ENCODE measurements at places on chromosomes 12 and 14.

DNA sequence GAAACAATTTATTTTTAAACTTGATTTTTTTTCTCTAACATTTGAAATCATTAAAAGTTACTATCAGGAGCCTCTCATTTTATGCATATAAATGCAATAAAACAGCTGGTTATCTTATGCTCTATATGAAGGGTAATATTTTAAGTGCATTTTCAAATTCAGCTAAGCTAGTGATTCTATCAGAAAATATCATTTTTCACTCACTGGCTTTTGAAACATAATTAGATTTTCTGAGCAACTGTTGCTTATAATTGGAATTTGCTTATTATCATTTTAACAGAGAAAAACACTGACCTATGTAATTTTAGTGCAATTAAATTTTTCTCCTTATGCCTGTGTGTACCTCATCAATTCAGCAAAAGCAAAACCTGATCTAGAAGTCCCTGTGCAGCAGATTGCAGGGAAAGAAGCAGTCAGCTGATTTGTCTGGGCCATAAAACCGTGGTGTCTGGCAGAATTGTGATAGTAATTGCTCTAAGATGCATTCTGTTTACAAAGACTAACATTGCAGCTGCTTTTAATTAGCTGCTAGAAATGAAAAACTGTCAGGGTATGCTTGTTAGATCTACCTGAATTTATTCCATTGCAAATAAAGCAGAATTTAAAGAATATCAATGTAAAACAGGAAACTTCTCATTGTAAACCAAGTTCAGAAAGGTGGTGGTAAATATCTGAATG, 75.0 kb downstream of the BICD1 start:
- DNase-seq, result no peak

DNA sequence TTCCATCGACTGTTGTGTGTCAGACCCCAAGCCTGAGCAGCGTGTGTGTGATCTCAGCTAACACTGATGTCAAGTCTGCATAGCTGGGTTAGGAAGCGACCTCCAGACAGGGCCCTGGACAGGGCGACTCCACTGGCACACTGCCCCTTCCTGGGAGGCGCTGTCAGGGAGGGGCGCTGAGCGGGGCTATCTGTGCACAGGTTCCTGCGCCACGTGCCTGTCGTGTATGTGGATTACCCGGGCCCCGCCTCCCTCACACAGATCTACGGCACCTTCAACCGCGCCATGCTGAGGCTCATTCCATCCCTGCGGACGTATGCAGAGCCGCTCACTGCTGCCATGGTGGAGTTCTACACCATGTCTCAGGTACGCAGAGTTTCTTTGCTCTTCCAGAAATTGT, 53.9 kb downstream of the DYNC1H1 start:
- DNase-seq, result no peak

GRCh38 chr12:53069621-53070410, 9.4 kb downstream of the SPRYD3 start:
- no peak for DNase-seq

GRCh38 chr14:30708157-30708556, 86.0 kb downstream of the SCFD1 start:
- no peak for DNase-seq

GRCh38 chr14:73759183-73759713, 45.1 kb upstream of the PNMA1 start:
- DNase-seq, result peak; percentile 53

GRCh38 chr12:104632724-104633201, 176.0 kb downstream of the CHST11 start:
- DNase-seq, result no peak

GRCh38 chr14:48261436-48261835, 586.0 kb upstream of the MDGA2 start:
- DNase-seq, result no peak

GRCh38 chr14:104263675-104264358, 125.4 kb downstream of the KIF26A start:
- no peak for DNase-seq

DNA sequence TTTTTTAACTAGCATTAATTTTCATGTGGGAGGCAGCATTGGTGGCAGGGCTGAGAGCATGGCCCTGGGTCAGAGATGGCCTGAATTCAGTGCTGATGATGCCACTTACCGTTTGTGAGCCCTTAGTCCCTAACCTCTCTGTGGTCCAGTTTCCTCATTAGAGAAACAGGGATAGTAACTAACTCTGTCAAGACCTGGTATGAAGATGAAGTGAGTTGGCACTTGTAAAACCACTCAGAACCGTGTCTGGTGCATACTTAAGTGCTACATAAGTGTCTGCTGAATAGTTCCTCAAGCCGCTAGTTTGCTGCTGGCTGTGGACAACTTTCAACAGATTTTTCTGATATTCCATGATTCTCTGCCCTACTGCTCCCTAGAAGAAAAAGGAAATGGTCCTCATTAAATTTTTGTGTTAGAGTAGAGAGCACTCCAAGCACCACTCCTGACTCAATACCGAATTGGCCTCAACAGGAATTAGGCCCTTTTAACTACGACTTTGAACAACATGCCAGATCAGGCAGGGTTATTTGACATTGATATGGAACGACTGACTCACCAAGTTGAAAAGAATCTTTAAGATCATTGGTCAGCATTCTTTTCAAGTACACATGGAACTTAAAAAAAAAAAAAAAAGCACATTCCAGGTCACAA, 250.2 kb downstream of the ANO2 start:
- DNase-seq, result no peak

DNA sequence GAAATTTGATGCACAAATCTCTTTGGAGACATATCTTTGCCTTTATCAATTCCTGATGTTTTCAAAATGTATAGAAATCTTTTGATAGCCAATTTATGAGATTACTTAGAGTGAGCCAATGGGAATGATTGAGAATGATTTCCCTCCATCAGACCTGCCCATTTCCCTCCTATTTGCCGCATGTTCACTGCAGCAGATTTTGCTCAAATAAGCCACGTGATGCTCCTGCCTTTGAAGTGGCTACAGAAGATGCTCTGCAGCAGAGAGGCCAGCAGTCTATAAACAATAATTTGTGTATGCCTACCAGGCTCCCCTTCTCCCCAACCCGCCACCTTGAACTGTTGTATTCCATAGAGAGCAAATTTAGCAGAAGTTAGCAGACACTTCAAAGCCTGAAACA, 21.9 kb downstream of the WIF1 start:
- no peak for DNase-seq

DNA sequence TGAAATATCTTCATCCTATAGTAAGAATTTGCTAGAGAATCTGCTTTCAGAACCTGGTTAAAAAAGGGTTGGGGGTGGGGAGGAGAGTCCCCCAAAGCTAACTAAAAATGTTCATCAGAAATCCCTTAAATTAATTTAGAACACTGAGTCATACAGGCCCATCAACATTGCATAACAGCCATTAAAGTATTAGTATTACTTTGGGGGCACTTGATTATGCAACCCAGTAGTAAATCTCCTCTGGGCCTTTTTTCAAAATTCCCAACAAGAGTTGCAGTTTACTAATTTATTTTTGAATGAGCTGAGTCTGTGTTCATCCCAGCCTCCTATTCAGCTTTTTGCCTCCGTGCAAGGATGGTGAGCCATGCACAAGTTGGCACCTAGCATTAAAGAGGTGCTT, 8.8 kb upstream of the SLC24A4 start:
- DNase-seq, result no peak

DNA sequence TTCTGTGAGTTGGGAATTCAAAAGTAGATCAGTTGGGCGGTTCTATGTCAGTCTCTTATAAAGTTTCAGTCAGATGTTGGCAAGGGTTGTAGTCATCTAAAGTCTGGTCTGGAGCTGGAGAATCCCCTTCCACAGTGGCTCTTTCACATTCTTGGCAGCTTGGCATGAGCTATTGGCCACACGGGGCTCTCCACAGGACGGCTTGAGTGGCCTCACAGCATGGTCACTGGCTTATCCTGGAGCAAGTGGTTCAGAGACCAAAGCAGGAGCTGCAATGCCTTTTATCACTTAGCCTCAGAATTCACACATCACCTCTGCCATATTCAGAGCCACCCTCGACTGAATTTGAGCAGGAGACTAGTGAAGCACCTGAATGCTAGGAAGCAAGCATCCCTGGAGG, 7.1 kb upstream of the KICS2 start:
- no peak for DNase-seq

- peak; percentile 11 for DNase-seq
Measured at GRCh38 chr12:49367381-49368239, at the start of gene SPATS2. Gene SPATS2 (plus strand): TSS chr12:49367462. CDS start chr12:49461013, 93,551 bp downstream.

GRCh38 chr12:115051378-115051777, 367.4 kb upstream of the TBX3 start:
- no peak for DNase-seq

GRCh38 chr12:63999853-64000252, 155.4 kb downstream of the SRGAP1 start:
- DNase-seq, result no peak

DNA sequence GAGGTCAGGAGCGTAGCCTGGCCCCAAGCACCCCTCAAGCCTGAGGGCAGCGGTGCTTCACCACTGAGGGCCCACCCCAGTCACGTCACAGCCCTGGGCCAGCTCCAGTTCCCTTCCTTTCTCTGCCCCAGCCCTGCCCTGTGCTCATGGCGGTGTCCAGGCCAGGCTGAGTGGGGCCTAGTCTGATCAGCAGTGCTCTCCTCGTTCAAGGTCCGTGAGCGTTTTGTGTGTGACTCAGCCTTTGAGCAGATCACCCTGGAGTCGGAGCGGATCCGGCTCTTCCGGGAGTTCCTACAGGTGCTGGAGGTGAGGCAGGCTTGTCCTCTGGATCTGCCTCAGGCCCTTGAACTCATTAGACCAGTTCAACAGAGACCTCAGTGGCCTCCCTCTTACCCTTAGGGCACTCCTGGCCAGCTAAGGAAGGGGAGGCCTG, 19.0 kb downstream of the PRPF40B start:
- no peak for DNase-seq

GRCh38 chr12:58519839-58520238, 400.5 kb downstream of the LRIG3 start:
- DNase-seq, result no peak

DNA sequence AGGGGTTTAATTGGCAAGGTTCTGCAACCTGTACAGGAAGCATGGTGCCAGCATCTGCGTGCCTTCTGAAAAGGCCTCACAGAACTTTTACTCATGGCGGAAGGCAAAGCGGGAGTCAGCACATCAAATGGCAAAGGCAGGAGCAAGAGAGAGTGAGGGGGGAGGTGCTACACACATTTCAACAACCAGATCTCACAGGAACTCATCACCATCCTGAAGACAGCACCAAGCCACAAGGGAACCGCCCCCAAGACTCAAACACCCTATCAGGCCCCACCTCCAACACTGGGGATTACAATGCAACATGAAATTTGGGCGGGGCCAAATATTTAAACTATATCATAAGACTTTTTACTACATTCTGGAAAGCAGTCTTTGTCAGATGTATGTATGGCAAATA, 38.0 kb upstream of the FKBP4 start:
- no peak for DNase-seq

GRCh38 chr12:127145929-127146789, 1120.8 kb upstream of the TMEM132C start:
- DNase-seq, result peak; percentile 79

- DNase-seq, result no peak
Measured at GRCh38 chr12:111841236-111841749, 735 bp upstream of the MAPKAPK5 start.

DNA sequence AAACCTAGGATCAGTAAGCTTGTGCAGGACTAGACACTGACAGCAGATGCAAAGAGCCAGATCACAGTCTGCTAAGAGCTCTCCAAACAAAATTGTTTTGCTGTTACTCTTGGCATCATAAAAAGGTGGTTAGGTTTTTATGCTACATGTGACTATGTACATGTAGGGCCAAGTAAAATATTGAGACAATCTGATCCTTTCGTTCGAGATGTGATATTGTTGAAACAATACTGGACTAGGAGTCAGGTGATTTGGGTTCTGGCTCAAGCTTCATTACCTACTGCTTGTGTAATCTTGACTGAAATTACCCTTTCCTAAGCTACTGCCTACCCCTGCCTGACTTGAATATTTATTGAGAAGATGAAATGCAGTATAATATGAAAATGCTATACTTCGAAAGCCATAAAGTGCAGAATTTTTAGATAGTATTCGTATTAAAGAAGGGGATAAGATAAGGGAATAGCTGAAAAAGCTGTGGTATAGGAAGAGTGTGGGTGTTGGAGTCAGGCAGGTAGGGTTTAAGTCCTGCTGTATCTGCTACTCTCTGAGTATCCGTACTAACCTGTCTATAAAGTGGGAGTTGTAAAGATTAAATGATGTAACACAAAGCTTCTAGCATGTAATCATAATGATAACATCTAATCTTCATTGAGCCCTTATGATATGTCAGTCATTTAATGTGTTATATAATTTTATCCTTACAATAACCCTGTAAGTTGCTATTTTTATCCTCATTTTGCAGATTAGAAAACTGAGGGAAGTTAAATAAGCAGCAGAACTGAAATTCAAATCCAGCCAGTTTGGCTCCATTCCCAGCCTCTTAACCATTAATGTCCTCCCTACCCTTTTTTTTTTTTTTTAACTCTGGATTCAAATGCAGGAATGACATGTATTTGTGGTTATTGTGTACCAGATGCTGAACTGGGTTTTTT, 38.6 kb upstream of the ATF1 start:
- DNase-seq, result no peak

DNA sequence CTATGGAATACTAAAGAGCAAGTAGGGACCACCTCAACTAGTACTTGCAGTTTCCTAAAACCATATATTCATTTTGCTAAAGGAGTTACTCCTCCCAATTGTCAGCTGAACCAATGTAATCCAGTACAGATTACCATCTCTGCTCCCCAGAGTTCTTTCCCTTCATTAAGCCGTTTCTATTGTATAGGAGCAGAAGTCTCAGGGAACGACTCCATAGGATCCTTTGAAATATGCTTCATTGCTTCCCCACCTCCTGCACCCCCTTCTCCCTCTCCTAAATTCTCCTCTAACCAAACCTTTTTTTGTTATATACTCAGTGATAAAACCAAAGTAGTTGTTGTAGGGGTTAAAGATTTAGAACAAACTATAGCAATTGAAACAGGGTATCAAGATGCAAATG, 30.7 kb upstream of the LALBA start:
- DNase-seq, result no peak

- DNase-seq, result no peak
Measured at GRCh38 chr14:64891173-64891838, 11.6 kb upstream of the SPTB start.

All from stimulated activated CD4-positive, alpha-beta T cell treated with anti-CD3 and anti-CD28 coated beads, Interleukin-1b, Interleukin-23, amount 100 ng/mL, for 4 hours (primary cell).